ENCODE measurements at places on chromosomes 3 and 15.
A peak's percentile ranks its signal among the peaks of the same experiment; 100 is the strongest.

DNA sequence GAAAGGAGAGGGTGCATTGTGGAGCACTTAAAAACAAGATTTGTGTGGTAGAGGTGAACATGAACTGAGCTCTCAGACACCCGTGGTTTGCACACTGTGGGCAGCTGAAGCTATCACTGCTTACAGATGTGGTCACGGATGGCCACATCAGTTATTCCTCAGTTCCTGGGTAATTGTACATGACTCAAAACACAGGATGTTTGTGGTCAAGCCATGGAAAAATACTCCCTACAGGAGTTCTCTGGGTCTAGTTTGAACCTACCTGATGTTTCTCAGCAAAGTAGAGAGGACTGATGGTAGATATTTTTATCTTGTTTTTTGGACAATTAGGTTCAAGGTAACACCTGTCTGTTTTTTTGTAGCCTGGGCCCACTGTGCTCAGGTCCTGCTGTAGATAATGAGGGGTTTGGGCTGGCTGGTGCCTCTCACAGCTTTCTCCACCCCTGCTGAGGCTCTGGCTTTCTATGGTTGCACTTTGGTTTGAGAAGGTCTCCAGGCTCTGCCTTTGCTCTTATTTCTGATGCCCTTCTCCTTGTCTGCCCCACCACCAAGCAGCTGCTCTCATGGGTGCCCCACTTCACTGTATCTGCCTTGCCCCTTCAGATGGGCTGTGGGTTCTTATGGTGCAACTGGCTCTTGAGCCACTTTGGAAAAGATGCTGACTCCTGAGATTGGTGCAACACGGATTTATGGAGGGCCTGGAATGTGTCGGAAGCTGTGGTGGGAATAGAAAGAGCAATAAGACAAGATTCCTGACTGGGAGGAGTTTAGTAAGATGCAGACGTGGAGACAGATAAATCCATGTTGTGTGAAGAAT is 40.1 kb downstream of the CDCP1 start:
- DNase-seq: peak; percentile 81

DNA sequence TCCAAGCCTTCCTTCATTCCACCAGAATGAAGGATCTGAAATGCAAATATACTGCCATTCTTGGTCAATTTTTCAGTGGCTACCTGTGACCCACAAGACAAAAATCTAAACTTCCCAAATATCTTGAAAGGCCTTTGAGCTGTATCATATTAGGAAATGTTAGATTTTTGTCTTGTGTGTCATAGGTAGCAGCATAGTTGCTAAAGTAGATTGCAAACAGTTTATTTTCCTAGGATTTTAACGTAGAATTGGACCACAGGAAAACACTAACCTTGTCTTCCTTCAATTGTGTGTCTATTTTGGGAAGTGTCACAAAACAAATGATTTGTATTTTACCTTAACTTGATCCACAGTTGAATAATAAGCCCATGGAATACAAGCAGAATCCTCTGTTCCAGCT is 42.4 kb downstream of the CP start:
- no peak for DNase-seq

DNA sequence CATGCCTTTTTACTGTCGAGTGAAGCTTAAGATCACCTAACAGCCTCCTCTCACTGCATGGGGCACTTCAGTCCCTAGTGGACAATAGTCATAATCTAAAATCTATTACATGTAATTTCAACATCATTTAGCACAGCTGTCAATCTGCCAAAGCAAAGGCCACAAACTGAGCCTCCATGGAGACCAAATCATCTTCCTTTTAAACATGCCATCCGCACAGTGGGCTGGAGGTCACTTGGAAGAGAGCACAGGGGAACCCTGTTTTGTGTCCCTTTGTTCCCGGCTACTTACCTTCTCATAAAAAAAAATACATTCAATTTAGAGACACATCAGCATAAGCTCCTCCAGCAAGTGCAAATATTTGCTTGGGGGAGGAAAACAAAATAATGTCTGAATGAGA is 167.3 kb downstream of the SQOR start:
- DNase-seq: no peak

DNA sequence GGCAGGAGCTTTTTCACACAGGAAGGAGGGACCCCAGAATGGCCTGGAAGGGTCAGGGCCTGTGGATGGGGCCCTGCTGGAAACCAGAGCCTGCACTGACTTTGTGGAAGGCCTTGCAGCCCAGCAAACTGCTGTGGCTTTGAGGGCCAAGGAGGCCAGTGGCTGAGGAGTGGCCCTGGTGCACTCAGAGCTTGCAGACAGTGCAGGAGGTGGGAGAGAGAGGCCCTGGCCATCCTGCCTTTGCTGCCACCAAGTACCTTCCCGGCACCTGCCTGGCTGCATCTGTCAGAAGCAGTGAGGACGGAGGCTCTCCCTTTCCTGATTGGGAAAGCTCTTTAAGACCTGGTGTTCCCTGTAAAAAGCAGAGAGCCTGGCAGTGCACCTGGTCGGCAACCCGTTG is 6.4 kb downstream of the PSTPIP1 start:
- DNase-seq: no peak

- no peak for DNase-seq
Measured at GRCh38 chr3:43426388-43426787, 140.0 kb downstream of the SNRK start.

DNA sequence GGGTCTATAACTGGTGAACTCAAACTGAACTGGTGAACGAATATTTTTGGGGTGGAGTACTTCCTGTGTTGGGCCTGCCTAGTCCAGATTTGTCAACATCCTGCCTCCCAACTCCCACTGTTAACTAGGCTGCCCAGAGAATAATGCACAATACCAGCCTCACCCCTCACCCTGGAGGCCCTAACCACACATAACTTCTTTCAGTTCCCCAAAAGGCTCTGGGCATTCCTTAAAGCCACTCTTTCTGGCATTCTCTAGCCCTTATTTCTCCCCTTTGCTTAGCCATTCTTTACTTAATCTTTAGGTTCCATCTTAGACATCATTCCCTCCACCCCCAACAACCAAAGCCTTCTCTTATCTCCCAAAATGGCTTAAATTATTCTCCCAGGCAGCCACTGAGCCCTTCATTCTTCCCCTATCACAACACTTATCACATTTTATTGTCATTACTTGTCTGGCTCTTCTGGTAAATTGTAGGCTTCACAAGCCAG is 9.1 kb upstream of the SEC11A start:
- DNase-seq: no peak

GRCh38 chr3:125125821-125126245 is 70.0 kb upstream of the HEG1 start:
- peak; percentile 58 for DNase-seq

GRCh38 chr15:51128701-51129100 is 34.0 kb upstream of the TNFAIP8L3 start:
- no peak for DNase-seq

GRCh38 chr3:13565581-13566452 is 16.9 kb downstream of the FBLN2 start:
- DNase-seq: no peak

- no peak for DNase-seq
Measured at GRCh38 chr15:94485148-94485719, 253.9 kb downstream of the MCTP2 start.

DNA sequence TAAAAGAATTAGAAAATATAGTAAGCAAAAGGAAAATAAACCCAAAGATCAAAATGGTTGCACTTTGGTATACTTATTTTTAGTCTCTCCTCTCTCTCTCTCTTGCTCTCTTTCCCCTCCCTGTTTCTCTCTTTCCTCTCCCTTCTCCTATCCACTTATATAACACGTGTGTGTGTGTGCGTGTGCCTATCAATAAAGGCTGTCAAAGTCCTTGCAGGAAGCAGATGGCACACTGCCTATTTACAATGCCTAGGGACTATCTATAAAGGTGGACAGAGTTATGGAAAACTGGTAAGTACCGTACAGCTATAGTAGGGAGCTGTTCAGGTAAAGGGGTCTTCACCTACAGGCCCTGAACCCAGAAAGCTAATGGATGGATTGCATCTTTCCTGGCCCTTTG is 161.6 kb downstream of the SQOR start:
- no peak for DNase-seq

Data from stimulated activated CD4-positive, alpha-beta T cell treated with anti-CD3 and anti-CD28 coated beads, Interleukin-1b, Interleukin-23, amount 100 ng/mL, for 48 hours (primary cell).